ENCODE measurements at places on chromosomes 4 and X.

DNA sequence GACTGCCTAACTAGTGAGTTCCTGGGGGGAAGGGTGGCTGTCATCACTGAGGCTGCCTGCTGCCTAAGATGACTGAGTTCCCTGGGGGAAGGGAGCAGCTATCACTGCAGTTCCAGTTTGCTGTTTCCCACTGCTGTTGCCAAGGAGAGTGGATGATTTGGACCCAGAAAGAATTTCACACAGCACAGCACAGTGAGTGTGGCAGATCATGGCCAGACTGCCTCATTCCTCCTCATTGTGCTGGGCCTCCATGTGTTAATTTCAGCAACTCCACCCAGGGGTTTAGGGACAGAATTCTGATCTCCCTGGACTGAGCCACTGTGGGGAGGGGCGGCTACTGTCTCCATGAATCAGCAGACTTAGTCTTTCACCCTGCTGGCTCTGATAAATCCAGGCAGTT is 125.0 kb downstream of the TEX13C start:
- DNase-seq = no peak

- no peak for DNase-seq
Observed at GRCh38 chr4:47088298-47088697, 56.9 kb downstream of the GABRB1 start.

GRCh38 chr4:92234393-92235176 is 69.2 kb upstream of the GRID2 start:
- DNase-seq = no peak

DNA sequence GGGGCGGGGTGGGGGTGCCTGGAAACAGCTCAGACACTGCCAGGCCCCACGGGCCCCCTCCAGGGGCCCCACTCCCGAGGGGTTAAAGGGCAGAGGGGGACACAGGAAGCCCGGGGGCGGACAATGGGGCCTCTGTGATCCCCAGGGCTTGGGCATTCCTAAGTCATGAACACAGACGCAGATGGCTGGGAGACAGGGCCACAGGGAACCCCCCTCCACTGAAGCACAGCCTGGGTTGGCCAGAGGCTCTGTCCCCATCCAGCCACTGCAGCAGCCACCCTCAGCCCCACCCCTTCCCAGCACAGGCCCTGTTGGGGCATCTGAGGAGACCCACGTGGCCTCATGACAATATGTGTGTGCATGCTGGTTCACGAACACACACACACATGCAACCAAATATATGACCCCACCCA is 3.9 kb downstream of the L1CAM start:
- no peak for DNase-seq

DNA sequence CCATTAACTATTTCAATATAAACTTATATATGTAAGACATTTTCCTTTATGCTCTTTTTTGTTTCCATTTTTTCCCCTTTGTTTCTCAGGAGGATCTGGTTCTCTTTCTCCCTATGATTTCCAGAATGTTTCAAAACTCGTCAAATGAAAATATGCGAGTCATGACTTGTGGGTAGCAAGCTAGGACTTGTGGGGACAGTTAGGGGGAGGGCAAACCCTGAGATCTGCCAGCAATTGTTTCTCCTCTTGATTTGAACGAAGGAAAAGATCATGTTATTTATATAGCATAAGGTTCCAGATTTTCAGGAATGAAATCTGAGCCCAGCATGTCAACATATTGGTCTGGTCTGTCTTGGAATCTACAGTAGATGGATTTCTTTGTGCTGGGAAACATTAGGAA is 28.9 kb upstream of the GPC4 start:
- no peak for DNase-seq

- peak; percentile 22 for DNase-seq
Observed at GRCh38 chr4:3524349-3524748, 7.9 kb downstream of the LRPAP1 start.

DNA sequence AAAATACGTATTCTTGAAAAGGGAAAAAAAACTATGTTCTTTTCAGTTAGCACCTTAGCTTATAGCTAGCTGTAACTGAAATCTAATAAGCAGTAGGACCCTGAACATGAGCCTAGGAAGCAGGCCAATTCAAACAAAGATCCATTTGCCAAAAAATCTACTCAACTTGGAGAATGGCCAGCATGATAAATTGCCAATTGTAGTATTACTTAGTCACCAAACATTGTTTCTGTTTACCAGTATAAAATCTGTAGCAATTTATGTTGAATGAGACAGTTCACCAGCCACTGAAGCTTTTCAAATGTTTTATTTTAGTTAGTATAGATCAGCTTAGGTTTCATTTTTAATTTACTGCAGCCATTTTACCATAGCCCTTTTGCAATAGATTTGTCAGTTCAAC is 323.6 kb upstream of the DIPK2B start:
- no peak for DNase-seq

DNA sequence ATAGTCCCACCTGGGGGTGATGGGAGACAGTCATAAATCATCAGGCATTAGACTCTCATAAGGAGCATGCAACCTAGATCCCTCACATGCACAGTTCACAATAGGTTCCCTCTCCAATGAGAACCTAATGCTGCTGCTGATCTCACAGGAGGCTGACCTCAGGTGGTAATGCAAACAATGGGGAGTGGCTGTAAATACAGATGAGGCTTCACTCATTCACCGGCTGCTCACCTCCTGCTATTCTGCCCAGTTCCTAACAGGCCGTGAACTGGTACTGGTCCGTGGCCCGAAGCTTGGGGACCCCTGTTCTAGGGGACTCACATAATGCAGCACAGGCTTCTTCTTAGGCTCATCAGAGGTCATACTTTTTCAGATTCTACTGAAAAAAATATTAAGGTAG is 625.9 kb upstream of the AGA start:
- DNase-seq = no peak

- no peak for DNase-seq
Observed at GRCh38 chr4:74081035-74081434, 18.0 kb downstream of the CXCL2 start.

DNA sequence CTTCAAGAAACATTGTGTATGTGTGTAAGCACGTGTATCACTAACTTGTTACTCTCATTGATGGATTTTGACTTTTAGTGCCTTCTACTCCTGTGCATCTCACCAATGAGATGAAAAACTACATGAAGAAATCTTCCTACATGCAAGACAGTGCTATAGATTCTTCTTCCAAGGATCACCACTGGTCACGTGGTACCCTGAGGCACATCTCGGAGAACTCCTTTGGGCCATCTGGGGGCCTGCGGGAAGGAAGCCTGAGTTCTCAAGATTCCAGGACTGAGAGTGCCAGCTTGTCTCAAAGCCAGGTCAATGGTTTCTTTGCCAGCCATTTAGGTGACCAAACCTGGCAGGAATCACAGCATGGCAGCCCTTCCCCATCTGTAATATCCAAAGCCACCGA is 86.5 kb downstream of the SLC10A6 start:
- DNase-seq = no peak

DNA sequence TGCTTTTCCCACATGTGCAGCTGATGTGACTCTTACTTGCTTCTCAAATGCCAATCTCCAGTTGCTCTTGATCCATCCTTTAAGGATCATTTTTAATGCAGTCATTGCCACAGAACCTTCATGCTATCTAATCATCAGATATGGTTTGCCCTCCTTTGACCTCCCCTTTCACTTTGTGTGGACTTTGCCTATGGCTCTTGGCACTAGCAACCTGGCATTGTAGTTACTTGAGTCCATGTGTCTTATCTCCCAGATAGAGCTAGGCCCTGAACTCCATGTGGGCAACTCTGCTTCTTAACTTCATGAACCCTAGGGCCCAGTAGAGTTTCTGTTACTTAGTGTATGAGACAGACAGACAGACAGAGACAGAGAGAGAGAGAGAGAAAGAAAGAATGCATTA is 41.6 kb downstream of the MTM1 start:
- DNase-seq = no peak

- DNase-seq = peak; percentile 86
Observed at GRCh38 chr4:4859325-4859798, at the start of gene MSX1. MSX1 (plus strand) TSS chr4:4859665; CDS start chr4:4859900, 235 bp downstream.

DNA sequence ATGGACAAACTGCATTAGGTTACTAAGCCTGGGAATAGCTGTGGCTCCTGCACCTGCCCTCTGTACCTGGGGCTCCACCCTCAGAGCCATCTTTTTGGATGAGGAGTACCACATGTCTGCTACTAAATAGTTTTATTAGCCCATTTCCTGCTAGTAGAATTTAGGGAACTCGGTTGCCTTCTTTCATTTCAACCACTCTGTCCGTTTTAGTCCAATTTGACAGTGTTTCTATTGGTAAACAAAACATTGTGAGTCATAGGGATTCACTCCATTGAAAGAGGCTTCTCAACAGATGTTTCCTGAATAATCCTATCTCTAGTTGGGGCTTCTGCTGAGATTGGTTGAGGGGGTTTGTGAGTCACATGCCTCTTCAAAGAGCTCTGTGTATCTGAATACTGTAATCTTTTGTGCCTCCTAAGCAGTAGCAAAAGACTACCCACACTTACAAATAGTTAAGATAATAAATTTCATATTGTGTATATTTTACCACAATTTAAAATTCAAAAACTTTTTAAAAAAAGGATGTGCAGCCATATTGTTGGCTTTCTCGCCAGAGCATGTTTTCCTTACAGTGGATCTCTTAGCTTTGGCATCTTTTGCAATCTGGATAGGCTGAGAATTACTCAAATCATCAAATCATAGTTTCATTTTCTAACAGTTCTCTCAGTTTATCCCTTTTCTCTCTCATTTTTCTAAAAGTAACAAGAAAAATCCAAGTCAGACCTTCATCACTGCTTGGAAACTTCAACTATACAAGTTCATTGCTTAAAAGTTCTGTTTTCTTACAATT is 9.9 kb downstream of the FAM200B start:
- no peak for DNase-seq

- DNase-seq = no peak
Observed at GRCh38 chrX:13371186-13371585, 51.3 kb upstream of the ATXN3L start.

DNA sequence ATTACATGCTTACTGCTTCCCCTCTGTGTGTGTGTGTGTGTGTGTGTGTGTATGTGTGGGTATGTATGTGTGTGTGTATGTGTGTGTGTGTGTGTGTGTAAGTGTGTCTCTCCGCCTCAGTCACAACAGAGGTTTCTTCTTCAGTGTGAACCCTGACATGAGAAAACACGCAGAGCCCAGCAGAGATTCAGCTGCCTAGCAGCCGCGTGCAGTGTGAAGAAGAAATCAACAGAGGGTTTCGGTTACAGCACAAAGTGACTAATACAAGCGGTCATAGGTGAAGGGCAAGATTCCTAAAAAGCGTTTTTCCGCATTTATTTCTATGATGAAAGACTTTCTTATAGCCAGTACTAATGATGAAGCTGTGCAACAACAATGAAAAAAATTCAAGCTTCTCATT is 55.3 kb upstream of the ZFP42 start:
- no peak for DNase-seq

DNA sequence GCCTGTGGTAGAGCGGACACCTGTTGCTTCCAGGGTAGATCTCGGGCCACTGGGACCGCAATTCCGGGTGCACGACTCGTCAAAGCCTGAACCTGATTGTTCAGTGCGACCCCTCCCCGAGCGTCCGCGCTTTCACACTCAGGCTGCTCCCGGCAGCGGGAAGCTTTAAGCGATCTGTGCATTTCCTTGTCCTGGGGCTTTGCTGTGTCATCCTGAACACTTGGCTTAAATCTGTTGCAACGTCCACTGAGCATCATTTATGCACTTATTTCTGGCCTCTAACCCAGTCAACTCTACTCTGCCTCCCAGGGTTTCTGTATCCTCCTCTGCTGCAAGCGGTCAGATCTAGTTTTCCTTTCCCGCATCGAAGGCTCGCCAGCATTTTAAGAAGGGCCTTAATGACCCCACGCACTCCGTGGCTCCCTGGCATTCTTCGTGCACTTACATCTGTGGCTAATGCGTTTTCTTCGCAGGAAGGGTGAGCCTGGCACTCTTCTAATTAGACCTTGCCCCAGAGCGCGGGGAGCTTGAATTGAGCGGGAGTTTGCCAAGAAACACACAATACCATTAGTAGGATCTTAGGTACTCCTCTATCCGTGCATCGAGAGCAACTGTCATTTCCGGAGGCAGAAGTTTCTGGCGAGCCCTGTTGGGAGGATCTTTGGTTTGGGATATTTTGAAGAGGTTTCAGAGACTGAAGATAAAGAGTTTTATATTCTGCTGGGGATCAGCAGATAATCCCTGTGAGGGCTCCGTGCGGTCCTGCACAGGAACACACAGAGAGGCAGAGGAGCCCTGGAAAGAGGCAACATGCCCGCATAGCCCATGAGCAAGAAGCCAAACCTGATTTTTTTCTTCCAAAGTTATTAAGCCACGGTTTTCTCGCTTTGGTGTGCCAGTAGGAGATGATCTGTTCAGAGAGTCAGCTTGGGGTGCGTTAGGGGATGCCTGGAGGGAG is 654 bp upstream of the DDIT4L start:
- no peak for DNase-seq

DNA sequence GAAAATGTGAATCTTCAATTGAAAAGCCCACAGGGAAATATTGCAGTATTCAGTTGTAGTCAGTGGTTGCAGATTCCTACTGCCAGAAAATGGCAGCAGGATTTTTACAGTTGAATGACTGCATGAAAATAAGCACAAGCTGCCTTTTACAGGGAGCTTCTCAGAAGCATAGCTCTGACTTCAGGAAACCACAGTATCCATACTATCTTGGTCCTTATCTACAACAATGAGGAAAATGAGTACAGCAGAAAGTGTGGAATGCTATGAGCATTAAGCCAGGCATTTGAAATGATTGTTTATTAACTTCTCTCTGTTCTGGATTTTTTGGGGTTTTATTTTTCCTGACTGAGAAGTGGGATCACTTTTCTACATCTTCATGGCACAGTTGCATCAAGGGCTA is 34.6 kb upstream of the PRRG1 start:
- no peak for DNase-seq

- no peak for DNase-seq
Observed at GRCh38 chr4:140070366-140070765, 83.6 kb downstream of the MAML3 start.

- no peak for DNase-seq
Observed at GRCh38 chrX:71217298-71217697, 5.7 kb upstream of the GJB1 start.
